CD4-positive, alpha-beta T cell treated with Interferon alpha-2 for 1 hour (primary cell): ENCODE measurements at places on chromosomes 1 and 21.

DNA sequence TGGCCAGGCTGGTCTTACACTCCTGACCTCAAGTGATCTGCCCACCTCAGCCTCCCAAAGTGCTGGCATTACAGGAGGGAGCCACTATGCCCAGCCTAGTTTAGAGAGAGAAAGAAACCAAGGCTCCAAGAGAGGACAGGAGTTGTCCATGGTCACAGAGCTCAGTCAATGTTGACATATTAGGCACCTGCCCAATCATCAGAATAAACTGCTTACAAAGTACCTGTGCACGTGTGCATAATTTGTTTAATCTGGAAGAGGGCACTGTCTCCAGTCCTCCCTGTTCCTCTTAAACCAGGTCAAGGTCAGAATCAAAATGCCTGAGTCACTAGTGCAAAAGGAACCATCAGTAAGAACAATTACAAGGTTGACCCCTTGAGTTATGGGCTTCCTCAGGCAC lies 20.3 kb upstream of the MPZL1 start:
- DNase-seq = no peak

DNA sequence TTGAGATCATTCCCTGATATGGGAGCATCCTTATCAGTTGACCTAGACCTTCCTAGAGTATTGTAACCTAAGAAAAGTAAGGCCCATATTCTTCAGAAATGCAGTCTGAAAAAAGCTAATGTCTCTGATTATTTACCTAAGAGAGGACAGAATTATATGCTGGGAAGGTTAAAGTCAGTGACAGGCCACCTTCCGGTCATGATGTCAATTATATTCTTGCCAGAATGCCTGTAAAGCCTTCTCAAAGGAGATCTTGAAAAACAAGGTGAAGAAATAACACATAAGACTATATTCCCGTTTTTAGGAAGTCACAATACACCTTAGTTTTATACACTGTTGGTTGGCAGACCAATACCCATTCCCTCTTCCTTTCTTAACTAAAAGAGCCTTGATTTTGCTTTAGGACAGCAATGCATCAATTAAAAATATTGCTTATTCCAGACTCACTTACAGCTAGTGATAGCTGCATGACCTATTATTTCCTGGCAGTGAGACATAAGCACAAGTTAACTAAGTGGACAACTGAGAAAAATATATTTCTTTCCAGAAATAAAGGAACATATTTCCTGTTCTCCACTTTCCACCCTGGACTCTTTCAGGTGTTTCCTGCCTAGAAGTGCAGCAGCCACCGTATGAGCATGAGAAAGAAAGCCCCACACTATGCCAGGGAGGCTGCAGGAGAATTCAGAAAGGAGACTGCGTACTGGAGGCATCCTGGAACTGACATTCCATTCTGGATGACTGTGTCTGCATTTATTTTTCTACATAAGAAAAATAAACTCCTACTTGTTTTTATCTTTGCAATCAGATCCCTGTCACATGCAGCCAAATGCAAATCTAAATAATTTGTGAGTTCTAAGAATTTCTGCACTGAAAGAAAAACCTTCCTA lies 332.9 kb upstream of the PTBP2 start:
- no peak for DNase-seq

DNA sequence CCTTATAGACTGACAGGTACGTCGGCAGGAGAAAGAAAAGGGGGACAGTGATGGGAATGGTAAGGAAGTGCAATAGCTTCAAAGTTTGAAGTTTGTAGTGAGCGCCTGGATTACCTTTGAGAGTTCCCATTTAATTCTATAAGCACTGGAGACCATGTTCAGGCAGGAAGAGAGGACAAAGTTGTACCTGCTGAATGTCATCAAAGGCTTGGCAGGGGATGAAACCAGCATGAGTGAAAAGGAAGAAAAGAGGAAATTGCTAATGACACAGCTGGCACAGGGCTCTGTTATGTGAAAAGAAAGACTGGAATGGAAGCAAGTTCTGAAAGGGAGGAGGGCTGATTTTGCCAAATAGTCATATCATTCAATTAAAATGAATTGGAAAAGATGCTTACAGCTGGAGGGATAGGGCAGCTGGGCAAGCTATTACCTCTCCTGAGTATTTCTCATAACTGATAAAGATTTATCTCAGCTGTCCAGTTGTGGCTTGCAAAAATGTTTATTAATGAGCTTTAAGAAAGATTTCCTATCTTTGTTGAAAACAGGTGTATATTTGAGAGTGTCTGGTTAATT lies 109.2 kb downstream of the HMCN1 start:
- no peak for DNase-seq

DNA sequence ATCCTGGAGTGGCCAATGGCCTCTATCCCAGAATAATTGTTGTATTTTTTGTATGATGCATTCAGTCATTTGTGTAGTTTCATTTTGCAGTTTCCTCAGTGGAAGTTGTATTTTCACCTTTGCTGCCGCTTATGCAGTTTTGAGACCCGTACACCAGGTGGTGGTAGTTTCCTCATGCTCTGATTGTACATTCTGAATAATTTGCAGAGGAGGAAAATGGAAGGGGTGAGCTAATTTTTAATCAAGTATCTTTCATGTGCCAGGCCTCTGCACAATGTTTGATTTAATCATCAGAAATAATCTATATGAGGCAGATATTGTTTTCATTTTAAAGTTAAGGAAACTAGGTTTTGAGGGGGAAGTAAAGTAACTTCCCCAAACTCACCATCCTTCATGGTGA lies 29.5 kb downstream of the HLX start:
- no peak for DNase-seq

GRCh38 chr1:116396769-116397168 lies 23.7 kb downstream of the ATP1A1 start:
- DNase-seq = no peak

- DNase-seq = no peak
These were observed 67.5 kb upstream of the BEND5 start for GRCh38 chr1:48844187-48844586.

DNA sequence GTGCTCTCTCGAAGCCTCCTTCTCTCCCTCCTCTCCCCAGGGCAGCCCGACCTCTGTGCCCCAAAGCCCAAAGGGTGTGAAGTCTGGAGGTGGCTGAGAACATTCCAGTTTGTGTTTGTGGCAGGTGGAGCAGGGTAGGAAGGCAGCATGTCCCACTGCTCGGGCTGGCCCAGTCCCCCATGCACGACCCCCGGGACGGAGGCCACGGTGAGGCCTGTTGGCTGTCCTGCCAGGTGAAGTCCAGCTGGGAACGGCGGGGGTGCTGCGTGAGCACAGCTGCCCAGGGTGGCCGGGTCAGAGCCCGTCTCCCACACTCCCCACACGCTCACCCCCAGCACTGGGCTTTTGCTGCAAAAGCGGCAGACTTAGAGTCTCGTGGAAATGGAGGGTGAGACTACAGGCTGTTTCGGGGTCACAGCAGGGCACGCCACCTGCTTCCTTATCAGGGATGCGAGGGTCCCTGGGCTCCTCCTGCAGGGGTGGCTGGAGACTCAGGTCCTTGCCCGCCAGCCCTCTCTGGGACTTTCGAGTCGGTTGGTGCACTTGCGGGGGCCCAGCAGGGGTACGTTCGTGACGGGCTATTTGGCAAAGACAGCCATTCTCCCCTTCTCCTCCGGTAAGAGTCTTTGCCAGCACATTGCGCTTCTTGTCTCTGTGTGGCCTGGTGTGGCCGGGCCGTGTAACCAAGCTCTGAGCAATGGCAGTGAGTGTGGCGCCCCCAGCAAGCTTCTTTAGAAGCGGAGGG lies 40.3 kb downstream of the MORN1 start:
- DNase-seq = no peak

GRCh38 chr1:14324248-14324630 lies 274.2 kb upstream of the KAZN start:
- DNase-seq = no peak

DNA sequence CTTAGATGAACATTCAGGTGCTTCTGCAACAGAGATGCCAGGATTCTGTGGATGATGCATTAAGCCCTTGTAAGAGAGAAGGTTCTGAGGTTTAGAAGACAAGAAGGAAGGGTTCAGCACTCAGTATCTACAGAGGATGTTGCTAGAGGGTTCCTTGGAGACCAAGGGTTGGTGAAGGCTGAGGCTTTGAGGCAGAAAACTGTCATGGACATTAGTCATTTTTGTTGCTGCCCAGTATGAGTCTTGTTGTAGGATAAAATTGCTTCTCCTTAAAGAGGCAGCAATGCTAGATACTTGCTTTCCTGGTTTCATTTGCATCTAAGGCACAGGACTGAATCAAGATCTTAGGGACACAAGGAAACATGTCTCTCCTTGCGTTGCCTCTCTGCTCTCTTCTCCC lies 319.4 kb upstream of the NFIA start:
- DNase-seq = no peak

DNA sequence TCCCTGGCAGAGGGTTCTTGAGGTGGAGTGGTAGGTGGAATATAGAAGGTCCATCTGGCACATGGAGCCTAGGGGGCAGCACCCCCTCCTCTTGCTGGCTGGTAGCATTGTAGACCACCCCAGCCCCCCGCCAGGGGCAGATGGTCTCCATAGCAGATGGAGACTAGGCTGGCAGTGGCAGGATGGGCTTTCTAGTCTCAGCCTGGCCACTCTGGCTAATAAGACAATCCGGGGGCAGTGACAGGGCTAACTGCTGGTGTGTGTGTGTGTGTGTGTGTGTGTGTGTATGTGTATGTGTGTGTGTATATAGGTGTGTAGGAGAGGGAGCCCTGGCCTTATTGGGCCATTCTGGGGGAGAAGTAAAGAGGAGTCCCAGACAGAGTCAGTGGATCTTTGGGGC lies 16.1 kb downstream of the UTP11 start:
- DNase-seq = no peak

DNA sequence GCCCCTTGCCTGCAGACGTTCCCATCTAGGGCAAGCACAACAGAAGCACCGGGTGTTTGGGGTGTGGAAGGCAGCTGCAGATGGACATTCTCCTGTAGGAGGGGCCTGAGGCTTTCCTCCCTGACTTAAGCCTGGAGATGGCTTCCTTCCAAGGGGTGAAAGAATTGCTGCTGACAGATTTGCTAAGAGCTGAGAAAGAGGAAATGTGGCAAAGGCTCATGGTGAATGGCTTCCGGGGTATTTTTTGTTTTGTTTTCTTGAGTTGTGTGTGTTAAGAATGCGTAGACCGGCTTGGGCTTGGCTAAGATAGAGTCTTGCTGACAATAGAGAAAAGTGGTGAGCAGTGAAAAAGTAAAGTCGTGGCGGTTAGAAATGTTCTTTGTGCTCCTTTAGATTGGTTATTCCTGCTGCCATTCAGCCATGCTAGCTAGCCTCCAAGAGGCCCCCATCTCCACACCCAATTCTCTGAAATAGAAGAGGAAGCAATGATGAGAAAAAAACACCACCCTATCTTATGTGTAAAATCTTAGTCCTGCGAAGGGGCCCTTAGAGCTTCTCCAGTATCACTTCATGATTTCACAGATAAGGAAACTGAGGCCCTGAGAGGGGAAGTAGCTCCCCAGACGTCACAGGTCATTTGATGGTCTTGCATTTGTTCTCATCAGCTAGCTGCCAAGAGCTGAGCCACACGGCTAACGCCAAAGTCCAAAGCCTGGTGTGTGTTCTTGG lies 36.9 kb downstream of the EIF2D start:
- DNase-seq = peak; percentile 71
